A549 treated with dexamethasone at 1 μM for 4 hours (cell line): ENCODE measurements at places on chromosomes 3 and 15. TPM values are rescaled to one million over a fixed set of nuclear protein-coding genes. Genes with fewer than 3 reads are reported as not detected.

C2CD4B gene
- total RNA-seq = 0.10 to 0.27 TPM (median 0.18 TPM) in 5 replicates

SPINT1 gene
- total RNA-seq = 0.59 to 0.94 TPM (median 0.67 TPM) in 5 replicates

CPN2 gene
- not detected in 5 replicates for total RNA-seq

SPINK8 gene
- total RNA-seq = not detected in 5 replicates

TGM4 gene
- total RNA-seq = 0.25 to 0.39 TPM (median 0.27 TPM) in 5 replicates

TICRR gene
- total RNA-seq = 8.8 to 13.6 TPM (median 12.1 TPM) in 5 replicates

HRH1 gene
- total RNA-seq = 5.3 to 7.7 TPM (median 6.2 TPM) in 5 replicates

HRG gene
- total RNA-seq = not detected in 5 replicates

DUOX2 gene
- total RNA-seq = 0.03 to 0.05 TPM (median 0.04 TPM) in 4 of 5 replicates, not detected in the other

GOLGA8Q gene
- total RNA-seq = 0.09 to 0.17 TPM in 2 of 5 replicates, not detected in the others

KPNA4 gene
- total RNA-seq = 28.6 to 42.2 TPM (median 38.7 TPM) in 5 replicates

GP5 gene
- total RNA-seq = 0.02 to 0.04 TPM in 2 of 5 replicates, not detected in the others

IL17RB gene
- total RNA-seq = 0.41 to 1.00 TPM (median 0.69 TPM) in 5 replicates

PLOD2 gene
- total RNA-seq = 84.0 to 118 TPM (median 99.0 TPM) in 5 replicates

DZIP1L gene
- 8.0 to 12.5 TPM (median 11.0 TPM) in 5 replicates for total RNA-seq

ADGRG7 gene
- total RNA-seq = not detected in 5 replicates

CPEB1 gene
- total RNA-seq = 2.0 to 4.0 TPM (median 3.3 TPM) in 5 replicates

CTXN2 gene
- 0.02 to 0.05 TPM (median 0.03 TPM) in 3 of 5 replicates, not detected in the others for total RNA-seq

RASL12 gene
- 0.08 to 0.17 TPM (median 0.14 TPM) in 4 of 5 replicates, not detected in the other for total RNA-seq

SLC28A1 gene
- total RNA-seq = 0.04 TPM in 1 of 5 replicates, not detected in the others

CASR gene
- not detected in 5 replicates for total RNA-seq

KCNMB3 gene
- total RNA-seq = 0.90 to 1.5 TPM (median 1.3 TPM) in 5 replicates
